ENCODE measurements at places on chromosomes 4 and X.

DNA sequence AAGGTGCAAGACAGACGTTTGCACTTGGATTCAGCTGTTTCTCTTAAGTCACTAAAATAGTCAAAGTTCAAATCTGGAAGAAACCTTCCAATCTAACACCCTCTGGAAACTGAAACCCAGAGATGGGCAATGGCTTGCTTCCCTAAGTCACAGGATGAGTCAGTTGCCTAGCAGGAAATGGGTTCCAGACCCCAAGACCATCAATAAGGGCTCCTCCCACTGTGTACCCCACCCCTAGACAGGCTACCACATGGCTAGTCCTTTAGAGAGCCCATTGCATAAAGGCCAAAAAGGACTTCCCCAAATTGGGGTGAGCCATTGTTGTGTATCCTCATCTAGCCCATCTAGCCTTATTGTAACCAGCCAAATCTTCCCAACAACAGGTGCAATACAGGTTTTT is 216.2 kb downstream of the HS6ST2 start:
- no peak for DNase-seq

- DNase-seq = no peak
These were observed 353.8 kb downstream of the EPHA5 start for GRCh38 chr4:65316534-65316933.

DNA sequence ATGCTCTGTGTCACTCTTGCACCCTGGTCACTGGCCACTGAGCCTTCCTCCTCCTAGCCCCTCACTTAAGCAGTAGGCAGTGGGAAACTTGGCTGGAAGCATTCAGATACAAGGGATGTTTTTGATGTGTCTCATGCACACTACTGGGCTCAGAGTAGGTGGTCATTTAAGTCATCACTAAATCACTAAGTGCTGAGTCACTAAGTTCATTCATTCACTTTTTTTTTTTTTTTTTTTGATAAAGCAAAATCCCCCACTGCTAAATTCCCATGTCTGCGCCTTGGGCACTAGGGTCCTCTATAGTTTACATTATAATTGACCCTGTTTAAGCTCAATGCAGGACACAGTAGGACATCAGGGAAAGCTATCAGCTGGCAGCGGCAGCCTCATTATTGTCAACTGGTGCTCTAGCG is 182.4 kb upstream of the MBNL3 start:
- DNase-seq = no peak

GRCh38 chr4:151675411-151675971 is 85.3 kb downstream of the GATB start:
- DNase-seq = no peak

DNA sequence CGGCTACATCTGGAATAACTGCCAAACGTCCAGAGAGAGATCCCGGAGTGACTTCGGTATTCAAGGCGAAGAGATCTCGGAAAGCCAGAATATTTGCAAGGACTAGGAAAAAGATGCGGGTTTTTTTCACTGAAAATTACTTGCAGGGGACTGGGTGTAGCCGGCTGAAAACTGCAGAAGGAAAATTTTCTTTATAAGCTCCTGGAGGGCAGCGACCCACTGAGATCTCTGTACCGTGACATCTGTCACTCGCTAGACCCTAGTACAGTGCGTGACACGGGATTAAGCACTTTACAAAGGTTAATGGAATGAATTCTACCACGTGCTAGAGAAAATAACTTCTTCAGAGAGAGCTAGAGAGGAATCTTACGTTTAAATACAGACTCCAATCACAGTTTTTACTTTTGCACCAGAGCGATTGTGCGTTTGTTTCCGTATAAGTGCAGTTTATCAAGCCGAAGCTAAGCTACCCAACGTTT is 1.1 kb upstream of the LCORL start:
- no peak for DNase-seq

DNA sequence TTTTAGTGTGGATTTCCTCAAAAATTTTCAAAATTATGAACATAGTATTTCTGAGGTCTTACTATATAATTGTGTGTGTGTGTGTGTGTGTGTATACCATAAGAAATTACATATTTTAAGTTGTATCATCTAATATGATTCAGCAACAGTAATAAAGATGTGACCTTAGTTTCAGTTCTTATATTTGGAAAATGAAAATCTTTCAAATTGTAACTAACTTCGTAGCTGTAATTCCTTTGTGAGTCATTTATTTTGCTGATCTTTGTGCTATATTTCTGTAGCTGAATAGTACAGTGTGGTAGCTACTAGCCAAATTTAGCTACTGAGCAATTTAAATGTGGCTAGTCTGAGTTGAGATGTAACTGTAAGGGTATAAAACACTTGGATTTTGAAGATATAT is 116.4 kb downstream of the RAP1GDS1 start:
- DNase-seq = no peak

DNA sequence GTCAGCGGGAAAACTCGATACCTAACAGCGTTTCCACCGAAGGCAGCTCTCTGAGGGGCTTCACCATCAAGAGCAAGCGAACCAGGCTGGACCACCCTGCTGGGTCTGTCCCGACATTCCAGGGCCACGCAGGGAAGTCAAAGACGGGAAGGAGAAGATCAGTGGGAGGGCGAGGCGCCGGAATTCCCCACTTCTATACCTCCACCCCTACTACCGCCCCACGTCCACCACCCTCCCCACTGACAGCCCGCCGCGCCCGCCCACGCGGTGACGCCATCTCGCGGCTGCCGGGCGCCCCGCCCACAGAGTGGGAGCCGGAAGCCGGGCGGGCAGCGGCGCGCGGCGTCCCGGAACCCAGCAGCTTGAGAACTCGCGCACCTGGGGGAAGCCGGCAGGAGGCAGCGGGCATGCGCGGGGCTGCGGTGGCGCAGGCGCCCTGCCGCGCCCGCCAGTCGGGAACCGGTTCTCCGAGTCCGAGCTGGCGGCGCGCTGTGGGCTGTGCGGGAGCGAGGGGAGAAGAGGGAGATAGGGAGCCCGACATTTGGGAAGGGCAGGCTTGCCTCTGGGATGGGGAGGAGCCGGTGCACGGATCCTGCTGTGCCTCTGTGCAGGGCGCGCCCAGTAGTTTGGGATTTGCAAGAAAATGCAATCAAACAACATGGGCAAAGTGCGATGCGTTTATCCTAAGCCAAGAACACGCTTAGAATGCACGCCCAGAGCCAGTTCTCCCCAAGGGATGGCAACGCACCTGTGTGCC is 3.2 kb upstream of the STIM2 start:
- DNase-seq = peak; percentile 56

DNA sequence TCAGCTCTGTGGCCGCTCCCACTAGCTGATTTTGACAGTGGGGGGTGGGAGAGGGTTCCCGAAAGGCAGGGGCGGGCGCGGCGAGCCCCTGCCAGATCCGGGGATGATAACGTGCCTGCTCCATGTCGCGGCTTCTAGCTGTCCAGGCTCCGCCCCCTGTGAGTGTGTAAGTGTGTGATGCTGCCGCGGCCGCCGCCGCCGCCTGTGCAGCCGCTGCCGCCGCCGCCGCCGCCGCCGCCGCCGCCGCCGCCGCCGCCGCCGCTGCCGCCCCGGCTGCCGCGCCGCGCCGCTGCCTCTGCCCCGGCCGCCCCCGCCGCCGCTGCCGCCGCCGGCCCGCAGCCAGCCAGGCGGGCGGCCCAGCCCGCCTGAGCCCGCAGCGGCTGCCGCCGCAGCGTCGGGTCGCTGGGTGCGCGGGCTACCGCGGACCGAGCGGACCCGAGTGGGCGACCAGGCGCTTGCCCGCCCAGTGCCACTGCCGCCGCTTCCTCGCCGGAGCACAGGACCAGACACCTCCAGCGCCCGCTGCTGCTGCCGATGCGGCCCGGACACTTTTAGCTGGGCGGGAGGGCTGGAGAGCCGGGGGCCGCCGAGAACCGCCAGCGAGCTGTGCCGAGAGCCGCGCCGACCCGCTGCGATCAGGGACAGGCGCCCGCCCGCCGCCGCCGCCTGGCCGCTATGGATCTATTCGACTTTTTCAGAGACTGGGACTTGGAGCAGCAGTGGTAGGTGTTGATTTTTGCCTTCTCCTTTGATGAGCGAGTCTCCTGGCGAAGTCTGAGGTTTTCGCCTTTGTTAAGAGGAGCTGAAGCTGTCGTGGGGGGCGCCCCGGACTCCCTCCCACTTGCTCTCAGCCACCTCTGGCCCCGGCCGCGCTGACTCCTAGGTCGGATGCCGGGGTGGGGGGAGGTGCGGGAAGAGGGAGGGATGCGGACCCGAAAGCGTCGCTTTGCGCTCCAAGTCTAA is at the start of gene AFF2:
Gene AFF2, plus strand, starts transcription at position 195 of the 963 bp plus-strand sequence. Its CDS starts 481 bp downstream, at position 676.
- DNase-seq = no peak

Measured in kidney epithelial cell (primary cell).